Activated CD4-positive, alpha-beta T cell treated with anti-CD3 and anti-CD28 coated beads, Interleukin-2, amount 50 U/mL, for 4 hours (primary cell): ENCODE measurements at places on chromosomes 16 and 17.

DNA sequence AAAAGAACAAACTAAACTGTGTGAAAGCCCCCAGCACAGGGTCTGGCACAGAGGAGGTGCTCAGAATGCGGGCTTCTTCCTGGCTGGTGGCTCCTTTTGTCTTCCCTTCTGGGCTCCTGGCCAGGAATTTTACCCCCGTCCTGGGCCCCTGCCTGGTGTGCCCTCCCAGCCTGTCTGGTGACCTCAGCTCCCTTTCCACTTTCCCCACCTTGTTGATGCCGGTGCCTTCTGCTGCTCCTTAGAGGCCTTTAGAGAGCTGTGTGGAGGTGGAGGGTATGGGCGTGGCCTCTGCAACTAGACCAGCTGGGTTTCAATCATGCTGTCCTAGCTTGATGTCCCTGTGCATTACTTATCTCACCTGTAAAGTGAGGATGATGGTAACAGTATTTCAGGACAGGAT is 16.8 kb downstream of the PIRT start:
- DNase-seq, result no peak

GRCh38 chr17:19726631-19727376 is 10.4 kb upstream of the SLC47A2 start:
- no peak for DNase-seq

- peak; percentile 23 for DNase-seq
Measured at GRCh38 chr16:11621920-11622651, 35.4 kb upstream of the LITAF start.

GRCh38 chr17:36869856-36870719 is 67.2 kb upstream of the LHX1 start:
- no peak for DNase-seq

DNA sequence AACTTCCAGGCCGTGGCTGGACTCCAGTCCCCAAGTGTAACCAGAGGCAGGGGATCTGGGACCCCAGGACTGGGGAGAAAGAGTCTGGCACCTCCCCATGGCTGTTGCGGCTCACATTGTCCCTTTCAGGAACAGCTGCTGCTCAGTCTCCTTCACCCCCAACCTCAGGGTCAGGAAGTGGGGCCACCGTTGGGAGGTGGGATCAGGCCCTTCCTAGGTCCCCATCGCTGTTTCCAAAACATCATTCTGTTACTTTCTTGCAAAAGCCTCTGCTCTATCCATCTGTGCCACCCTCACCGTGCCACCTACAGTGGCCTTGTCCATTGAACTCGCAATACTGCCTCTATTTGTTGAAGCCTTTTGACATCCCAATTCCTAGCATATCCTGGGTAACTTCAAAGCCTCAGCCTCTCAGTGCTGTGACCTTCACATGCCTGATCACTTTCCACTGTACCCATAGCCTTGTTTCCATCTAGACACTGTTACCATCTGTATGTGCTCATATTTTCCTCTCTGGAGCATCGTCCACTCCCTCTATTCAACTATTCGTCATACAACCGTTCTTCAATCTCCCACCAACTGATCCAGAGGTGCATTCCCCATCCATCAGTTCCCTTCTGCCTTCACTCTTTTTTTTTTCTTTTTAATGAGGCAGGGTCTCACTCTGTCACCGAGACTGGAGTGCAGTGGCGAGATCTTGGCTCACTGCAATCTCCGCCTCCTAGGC is 15.0 kb upstream of the SRCIN1 start:
- no peak for DNase-seq

DNA sequence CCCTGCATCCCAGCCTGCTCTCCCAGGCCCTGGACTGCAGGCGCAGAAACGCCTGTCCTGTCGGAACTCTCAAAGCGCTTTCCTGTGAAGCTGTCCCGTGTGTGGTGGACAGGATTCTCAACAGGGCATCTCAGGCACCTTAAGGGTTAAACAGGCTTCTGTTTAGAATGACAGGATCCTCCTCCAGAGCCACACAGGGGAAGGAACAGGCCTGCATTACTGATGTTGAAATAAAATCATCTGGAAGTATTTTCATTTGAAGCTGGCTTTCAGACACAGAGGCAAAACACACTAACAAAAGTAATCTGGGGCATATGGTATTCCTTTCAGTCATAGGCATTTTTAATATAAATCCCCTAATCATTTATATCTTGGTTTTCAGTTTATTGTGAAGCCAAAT is 7.4 kb downstream of the HS3ST3A1 start:
- no peak for DNase-seq

DNA sequence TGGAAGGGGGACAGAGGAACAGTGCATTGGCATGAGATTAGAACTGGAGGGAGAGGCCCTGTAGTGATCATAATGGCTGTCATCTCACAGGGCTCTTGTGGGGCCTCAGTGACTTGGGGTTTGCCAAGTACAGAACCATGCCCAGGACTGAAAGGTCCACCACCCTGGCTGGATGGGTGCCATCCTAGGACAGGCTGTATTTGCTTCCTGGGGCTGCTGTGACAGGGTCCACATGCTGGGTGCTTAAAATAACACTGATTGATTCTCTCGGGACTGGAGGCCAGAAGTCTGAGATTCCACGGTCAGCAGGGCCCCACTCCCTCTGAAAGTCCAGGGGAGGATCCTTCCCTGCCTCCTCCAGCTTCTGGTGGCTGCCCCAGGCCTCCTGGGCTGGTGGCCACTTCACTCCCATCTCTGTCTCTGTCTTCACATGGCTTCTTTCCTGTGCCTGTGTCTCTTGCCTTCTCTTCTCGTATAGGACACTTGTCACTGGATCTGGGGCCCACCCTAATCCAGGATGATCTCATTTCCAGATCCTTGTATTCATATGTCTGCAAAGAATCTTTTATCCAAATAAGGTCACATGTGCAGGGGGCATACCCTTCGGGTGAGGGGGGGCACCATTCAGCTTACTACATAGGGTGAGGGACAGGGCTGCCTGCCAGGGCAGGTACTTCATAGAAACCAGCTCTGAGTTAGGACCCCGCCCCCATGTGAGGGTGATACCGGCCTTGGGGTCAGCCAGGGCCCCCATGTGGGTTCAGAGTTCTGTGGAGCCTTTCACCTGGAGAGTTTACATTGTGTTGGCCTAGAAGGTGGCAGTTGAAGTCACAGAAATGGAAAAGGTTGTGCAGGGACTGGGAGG is 52.6 kb downstream of the USP22 start:
- no peak for DNase-seq

- DNase-seq, result no peak
Measured at GRCh38 chr17:53336281-53336680, 486.4 kb upstream of the KIF2B start.

DNA sequence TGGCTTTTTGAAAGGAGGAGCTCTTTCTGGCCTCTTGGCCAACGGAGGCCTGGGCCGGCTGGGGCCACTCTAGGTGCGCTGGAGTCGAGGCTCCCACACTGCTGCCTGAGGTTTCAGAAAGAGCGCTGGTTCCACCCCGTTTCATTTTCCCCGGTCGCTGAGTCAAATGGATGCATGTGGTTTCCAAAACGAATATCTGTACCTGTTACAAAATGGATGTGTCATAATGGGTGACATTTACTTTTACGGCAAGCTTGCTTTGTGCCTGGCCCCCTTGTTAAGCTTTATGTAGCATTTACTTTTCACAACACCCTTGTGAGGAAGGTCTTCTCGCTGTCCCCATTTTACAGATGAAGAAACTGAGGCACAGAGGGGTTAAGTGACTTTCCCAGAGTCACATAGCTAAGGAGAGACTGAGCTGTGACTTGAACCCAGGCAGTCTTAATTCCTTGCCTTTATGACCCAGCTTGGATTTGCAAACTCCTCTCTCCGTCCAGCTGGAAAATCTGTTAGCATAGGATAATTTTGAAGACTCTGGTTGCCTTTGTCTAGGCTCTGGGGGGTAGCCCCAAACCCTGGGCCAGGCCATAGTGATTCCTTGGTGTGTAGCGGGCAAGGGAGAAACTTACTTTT is 10.6 kb downstream of the KSR1 start:
- DNase-seq, result peak; percentile 58

DNA sequence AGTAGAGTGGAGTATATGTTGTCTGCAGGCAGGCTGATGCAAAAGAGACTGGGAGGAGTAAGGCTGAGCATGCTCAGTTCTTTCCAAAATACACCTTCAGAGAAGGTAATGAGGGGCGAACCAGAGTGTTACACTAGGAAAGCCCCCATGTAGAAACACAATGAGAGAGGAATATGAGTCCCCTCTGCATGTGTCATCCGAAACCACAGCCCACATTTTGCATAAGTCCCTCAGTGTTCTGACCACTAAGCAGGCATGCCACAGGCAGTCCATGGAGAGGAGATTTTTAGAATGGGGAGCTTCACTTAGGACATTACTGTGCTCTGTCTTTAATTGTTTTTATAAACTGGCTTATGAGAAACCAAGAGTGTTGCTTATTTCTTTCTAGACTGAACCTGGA is 32.0 kb downstream of the SLC6A2 start:
- DNase-seq, result no peak

GRCh38 chr17:42779936-42780850 is at the start of gene WNK4:
Gene WNK4 (plus strand): TSS chr17:42780610. CDS start chr17:42780699, 89 bp downstream.
- DNase-seq, result no peak

DNA sequence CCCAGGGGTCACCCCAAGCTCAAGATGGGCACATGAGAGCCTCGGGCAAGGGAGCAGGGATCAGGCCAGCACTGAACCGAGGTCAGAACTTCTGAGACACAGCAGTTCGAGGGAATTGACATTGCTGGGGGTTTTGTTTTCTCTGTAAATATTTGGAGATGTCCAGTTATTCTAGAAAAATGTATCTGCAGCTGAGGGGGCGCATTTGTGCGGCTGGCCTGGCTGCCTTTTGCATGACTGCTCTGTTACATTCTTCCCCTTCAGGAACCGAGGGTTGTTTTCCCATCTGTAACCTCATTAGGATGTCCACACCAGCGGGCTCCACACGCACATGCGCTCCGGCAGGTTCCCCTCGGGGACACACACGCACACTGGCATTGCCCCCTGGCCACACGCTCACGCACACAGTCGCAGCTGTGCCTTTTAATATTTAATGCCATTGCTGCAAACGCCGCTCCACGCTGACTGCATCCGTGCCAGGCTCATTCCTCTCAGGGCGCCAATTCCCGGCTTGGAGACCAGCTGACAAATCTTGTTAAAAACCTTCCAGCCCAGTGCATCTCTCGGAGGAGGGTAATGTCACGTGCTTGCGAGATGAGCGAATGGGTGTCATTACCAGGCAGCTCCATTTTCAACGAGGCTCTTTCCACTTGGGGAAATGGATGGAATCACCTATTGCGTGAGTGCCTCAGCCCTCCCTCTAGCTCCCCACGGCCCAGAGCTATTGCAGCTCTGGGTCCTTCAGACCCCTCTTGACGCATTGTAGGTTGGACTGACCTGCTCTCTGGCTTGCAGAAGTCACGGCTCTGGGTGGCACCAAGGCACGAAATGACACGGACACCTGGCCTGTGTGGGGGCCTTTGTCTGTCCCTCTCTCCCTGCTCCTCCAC is 13.1 kb downstream of the CCR7 start:
- no peak for DNase-seq

GRCh38 chr17:82318169-82318498 is 726 bp upstream of the CD7 start:
- no peak for DNase-seq
